AG04449 (cell line): ENCODE measurements at places on chromosomes 1 and 21.

GRCh38 chr1:212951126-212951946 is 995 bp downstream of the VASH2 start:
- no peak for DNase-seq

GRCh38 chr21:39881661-39882060 is 14.4 kb downstream of the PCP4 start:
- DNase-seq: no peak

GRCh38 chr1:178939338-178940067 is 68.6 kb upstream of the ANGPTL1 start:
- DNase-seq: no peak

DNA sequence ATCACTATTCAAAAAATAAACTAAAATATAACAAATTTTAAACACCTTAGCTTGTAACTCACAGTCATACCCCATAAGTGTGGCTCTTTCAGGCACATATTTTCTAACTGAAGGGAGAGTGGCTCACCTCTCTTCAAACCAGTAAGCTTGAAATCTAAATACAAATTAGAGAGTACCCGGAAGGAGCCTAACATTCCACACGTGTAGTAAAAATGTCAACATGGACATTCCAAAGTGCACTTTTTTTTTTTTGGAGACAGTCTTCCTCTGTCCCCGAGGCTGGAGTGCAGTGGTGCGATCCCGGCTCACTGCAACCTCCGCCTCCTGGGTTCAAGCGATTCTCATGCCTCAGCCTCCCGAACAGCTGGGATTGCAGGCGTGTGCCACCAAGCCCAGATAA is 275.6 kb upstream of the ADGRL2 start:
- no peak for DNase-seq

GRCh38 chr1:202831906-202832305 is 21.2 kb downstream of the PCAT6 start:
- no peak for DNase-seq

DNA sequence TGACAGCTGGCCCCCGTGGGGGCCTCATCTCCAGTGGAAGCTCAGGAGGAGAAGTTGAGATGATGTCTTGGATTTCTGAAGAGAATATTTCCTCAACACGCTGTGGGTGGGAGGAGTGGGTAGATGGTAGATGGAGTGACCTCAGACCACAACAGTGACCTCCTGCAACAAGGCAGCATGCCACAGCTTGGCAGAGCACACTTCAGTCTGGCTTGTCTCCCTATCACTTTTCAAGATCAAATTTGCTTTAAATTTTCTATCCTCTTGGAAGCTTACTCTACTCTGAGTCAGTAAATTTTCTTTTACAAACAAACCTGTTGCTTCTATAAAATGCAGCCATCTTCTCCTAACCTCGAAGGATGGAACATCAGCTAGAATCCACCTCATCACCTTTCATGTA is 59.7 kb downstream of the NTPCR start:
- DNase-seq: no peak

GRCh38 chr1:5611431-5611830 is 380.8 kb downstream of the NPHP4 start:
- DNase-seq: no peak

DNA sequence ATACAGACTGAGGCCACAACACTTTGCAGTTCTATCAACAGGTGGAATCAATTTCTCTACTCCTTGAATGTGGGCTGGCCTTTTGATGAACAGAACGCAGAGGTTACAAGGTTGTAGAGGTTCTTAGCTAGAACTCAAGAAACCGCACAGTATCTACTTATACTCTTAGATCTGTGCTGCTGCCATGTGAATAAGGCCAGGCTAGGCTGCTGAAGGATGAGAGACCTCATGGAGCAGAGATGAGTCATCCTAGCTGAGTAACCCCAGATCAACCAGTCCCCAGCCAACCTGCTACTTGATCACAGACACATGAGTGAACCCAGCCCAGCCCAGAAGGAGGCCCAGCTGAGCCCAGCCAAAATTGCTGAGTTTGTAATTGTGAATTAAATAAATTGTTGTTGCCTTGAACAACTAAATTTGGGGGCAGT is 35.3 kb upstream of the BCAR3 start:
- no peak for DNase-seq

GRCh38 chr1:74107394-74107793 is 90.6 kb downstream of the LRRIQ3 start:
- no peak for DNase-seq

DNA sequence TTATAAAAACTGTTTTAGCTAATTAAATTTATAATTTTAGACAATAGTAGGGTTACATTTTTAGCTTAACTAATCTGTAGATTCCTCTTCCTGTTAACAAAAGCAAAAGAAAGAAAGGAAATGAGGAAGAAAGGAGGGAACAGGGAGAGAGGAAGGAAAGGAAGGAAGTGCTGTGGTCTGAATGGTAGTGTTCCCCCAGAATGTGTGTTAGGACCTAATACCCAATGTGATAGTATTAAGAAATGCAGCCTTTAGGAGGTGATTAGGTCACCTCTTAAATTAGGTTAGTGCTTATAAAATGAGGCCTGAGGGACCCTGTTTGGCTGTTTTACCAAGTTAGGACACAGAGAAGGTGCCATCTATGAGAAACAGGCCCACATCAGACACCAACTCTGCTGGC is 136.9 kb upstream of the SAMSN1 start:
- no peak for DNase-seq

- no peak for DNase-seq
Observed at GRCh38 chr1:10962483-10962882, 50.0 kb upstream of the TARDBP start.

- no peak for DNase-seq
Observed at GRCh38 chr1:168697356-168698126, 31.5 kb downstream of the DPT start.

- DNase-seq: no peak
Observed at GRCh38 chr1:165628147-165628822, 2.7 kb upstream of the MGST3 start.

DNA sequence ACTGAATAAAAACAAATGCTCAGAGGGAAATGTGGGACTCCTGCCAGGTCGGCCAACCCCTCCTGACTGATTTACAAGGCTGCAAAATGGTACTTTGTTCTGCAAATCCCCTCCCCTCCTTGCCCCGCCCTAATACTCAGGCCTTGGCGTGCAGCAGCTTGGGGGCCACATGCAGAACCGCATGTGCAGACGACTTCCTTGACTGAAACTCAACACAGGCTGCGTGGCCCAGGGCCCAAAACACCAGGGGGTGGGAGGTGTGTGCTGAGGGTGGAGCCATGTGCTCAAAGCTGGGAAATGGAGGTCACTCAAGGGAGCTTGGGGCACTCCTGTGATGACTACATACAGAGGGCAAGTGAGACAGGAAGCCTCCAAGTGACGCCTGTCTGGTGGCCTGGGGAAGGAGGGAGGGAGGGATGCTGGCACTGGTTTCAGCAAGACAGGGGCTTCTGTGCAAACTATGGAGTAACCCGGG is 87.2 kb downstream of the MRPL37 start:
- peak; percentile 38 for DNase-seq

DNA sequence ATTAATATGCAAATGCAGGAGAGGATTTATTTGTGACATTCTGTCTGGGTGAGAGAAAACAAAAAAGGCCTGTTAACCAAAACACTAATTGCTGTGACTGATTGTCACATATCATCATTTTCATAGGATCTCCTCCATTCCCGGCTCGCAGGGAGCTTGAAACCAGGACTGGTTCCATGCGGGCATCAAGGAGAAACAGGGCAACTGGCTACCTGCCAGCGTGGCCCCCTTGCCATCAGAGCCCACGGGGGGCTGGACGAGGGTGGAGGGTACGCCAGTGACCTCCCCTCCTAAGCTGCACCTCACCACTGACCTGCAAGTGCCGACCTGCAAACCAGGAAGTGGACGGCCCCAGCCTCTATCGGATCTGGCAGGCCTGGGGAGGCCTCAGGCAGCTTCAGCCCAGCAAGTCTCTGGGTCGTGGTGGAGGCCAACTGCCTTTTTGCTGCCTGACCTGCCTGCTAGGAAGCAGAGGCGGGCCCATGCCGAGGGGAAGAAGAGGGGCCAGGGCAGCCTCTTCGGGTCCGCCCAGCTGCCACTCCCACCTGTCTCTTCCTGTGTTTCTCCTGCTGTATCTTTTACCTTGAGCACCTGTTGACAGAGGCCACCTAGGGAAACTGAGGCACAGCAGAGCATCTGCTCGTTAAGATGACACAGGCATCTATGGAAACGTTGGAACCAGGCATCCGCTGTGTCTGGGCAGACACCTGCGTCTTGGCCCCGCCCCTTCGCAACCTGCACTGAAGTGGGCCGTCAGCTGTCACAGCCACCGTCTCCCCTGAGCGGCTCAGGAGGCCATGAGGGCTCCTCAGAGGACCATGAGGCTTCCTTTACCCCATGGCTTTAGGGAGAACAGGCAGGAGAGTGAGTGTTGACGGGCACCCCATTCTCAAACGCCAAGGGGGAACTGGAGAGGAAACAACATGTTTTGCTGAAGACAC is 74.8 kb downstream of the CASZ1 start:
- DNase-seq: no peak

- DNase-seq: peak; percentile 71
Observed at GRCh38 chr1:20411196-20411980, 74.6 kb downstream of the CAMK2N1 start.

GRCh38 chr1:243433737-243434370 is 178.0 kb downstream of the SDCCAG8 start:
- no peak for DNase-seq
